HT-29 (cell line): ENCODE measurements at places on chromosomes 4 and X.

GRCh38 chr4:87229979-87230378 lies 9.6 kb upstream of the KLHL8 start:
- no peak for DNase-seq

DNA sequence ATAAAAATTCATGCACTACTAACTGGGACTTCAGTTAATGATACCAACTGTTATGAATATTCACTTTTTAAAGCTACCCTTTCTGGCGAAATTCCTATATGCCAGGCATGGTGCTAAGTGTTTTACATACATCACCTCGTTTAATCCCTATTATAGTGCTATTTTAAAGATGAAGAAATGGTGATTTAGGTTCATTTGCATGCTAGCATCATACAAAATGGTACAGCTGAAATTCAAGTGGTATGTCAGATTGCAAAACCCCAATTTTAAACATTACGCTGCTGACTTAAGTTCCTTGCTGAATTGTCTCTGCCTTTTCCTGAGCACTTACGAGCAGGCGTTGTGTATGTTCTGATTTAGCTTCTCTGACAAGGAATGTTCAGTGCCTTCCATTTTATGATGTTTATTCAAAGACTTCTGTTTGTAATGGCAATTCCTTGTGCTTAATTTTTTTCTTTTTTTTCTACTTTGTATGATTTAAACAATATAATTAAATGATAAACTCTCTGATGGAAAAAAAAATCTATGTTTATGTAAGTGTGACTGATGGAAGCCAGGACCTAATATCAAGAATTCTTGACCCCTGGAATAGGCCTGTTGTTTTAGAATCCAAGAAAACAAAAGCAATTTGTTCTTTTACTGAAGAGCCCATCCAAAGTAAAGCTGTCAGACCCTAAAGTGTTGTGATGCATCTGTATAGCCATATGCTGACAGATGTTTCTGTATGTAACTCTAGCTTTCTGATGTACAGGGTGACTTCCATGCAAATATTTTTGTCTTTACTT lies 148.1 kb downstream of the PCDH7 start:
- DNase-seq: no peak

GRCh38 chr4:47835494-47835893 lies 2.4 kb downstream of the CORIN start:
- DNase-seq: no peak

- no peak for DNase-seq
These were observed 15.4 kb upstream of the NFXL1 start for GRCh38 chr4:47929682-47930201.

DNA sequence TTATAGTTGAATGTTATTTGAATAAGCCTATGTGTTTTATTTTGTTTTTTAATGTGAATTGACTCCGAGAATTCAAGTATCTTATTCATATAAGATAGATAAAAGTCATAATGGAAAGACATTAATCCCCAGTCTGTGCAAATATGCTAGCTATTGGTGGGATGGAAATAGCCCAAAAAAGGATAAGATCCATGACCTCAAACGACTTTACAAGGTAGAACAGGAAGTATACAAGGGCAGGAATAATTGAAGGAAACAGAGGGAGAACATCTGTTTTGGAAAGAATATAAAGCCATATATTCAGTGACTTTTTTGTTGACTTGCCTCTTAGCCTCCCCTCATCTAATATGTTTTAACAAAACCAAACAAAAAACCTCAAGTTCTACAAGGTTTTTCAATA lies 9.0 kb downstream of the ABCE1 start:
- DNase-seq: no peak

GRCh38 chr4:101785486-101785885 lies 5.0 kb upstream of the BANK1 start:
- no peak for DNase-seq

DNA sequence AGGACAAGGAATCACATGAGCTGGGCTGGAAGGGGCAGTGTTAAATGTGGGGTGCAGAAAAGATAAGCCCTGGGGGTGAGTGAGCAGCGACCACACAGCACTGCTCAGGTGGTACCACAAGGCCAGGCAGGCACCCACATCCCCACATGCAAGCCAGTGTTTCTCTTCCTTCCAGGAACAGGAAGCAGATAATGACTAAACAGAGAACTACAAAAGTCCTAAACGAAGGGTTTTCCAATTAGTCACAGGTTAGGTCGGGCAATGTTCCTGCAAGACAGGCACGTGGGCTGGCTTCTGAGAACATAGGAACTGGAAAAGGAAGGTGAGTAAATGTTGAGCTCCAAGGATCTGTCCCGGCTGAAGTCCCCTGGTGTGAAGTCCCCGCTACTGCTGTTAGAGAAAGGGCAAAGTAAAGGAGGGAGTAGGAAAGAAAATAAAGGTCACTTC lies 19.5 kb downstream of the RELL1 start:
- peak; percentile 86 for DNase-seq

- no peak for DNase-seq
These were observed 4.8 kb downstream of the SLC25A31 start for GRCh38 chr4:127734976-127735375.
